ENCODE measurements at places on chromosomes 1 and 21. TPM values are rescaled to one million over a fixed set of nuclear protein-coding genes. Genes with fewer than 3 reads are reported as not detected.

CYP4B1 gene
- not detected for total RNA-seq

F3 gene
- 0.07 TPM for total RNA-seq

LMX1A gene
- total RNA-seq, result not detected

AMY1A gene
- not detected for total RNA-seq

IL23R gene
- total RNA-seq, result 7.1 TPM

UBASH3A gene
- total RNA-seq, result 37.3 TPM

LHX8 gene
- total RNA-seq, result not detected

LCE5A gene
- total RNA-seq, result not detected

RAB3B gene
- 0.07 TPM for total RNA-seq

VSIG8 gene
- 0.11 TPM for total RNA-seq

GJA8 gene
- not detected for total RNA-seq

KIAA1614 gene
- total RNA-seq, result 0.09 TPM

ALG6 gene
- 16.2 TPM for total RNA-seq

C1orf226 gene
- 0.16 TPM for total RNA-seq

LAD1 gene
- not detected for total RNA-seq

KCNJ15 gene
- 0.14 TPM for total RNA-seq

CFAP141 gene
- total RNA-seq, result not detected

C8B gene
- total RNA-seq, result not detected

LRRC47 gene
- total RNA-seq, result 34.8 TPM

PCNT gene
- total RNA-seq, result 47.7 TPM

FOXD2 gene
- total RNA-seq, result 0.07 TPM

FCRL4 gene
- total RNA-seq, result not detected

MAN1C1 gene
- 10.0 TPM for total RNA-seq

RHBG gene
- not detected for total RNA-seq

CRYZL1 gene
- total RNA-seq, result 31.4 TPM

REN gene
- not detected for total RNA-seq

SYT2 gene
- total RNA-seq, result not detected

ZSWIM5 gene
- total RNA-seq, result 0.63 TPM

BCAR3 gene
- 0.46 TPM for total RNA-seq

CNTN2 gene
- not detected for total RNA-seq

PM20D1 gene
- total RNA-seq, result 0.58 TPM

ADORA1 gene
- total RNA-seq, result not detected

Measured in activated CD4-positive, alpha-beta T cell treated with anti-CD3 and anti-CD28 coated beads for 36 hours (primary cell).